MCF 10A (cell line): ENCODE measurements at places on chromosomes 7 and 10. TPM values are rescaled to one million over a fixed set of nuclear protein-coding genes. Genes with fewer than 3 reads are reported as not detected.

GRCh38 chr7:80775897-80776296 is 137.5 kb downstream of the CD36 start:
- peak overlapping the region; percentile 27 for H3K27ac ChIP-seq
- H3K4me3 ChIP-seq, result no peak overlapping the region
- H3K36me3 ChIP-seq, result peaks cover 52% of the 10 kb centered on the region
- no peaks in the 10 kb centered on the region for H3K27me3 ChIP-seq

SERPINE1 gene
- 56.7 and 80.6 TPM in 2 replicates for total RNA-seq

DNA sequence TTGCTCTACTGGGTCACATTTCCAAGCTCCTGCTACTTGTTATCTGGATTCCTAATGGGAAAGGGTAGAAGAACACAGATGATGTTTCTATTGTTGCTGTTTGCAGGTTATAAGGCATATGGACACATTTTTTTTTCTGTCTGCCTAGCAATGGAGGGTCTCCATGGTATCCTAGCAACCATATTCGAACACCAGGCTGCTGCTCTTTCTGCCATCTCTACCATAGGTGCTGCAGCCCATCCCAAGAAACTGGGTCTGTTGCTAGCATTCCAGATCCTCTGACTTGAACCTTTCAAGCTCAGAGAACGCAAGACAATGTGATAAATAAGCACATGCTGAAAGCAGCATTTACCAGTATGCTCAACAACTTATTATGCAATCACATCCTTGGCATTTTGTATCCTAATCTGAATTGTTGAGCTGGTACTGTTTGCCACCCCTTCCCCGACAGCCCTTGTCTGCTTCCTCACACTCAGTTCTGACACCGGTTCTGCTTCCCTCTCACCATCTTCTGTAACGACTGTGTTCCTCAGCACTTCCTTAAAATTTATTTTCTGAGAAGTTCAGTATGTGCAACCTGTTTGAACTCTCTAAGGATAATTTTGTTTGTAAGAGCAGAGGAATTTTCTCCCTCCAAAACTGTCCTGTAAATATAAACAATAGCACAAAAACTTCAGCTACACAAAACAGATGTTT is 6.2 kb downstream of the PRKG1 start:
- H3K4me1 ChIP-seq, result no peaks in the 10 kb centered on the region
- no peaks in the 10 kb centered on the region for H3K36me3 ChIP-seq
- no peak overlapping the region for H3K4me3 ChIP-seq
- H3K27ac ChIP-seq, result no peak overlapping the region
- no peak for DNase-seq
- peaks cover 69% of the 10 kb centered on the region for H3K27me3 ChIP-seq

LRRC17 gene
- total RNA-seq, result 0.21 and 0.83 TPM in 2 replicates

DNA sequence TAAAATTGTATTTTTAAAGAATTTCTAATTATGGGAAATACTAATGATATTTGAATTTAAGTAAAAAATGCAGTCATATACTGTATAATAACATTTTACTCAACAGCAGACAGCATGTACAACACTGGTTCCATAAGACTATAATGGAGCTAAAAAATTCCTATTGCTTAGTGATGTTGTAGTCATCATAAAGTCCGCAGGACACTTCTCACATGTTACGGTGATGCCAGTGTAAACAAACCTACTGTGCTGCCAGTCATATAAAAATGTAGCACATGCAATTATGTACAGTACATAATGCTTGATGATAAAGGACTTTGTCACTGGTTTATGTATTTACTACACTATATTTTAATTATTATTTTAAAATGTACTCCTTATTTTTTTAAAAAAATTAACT is 629.3 kb downstream of the IPMK start:
- H3K4me1 ChIP-seq, result no peaks in the 10 kb centered on the region
- H3K4me3 ChIP-seq, result no peak overlapping the region
- DNase-seq, result peak; percentile 12
- H3K27me3 ChIP-seq, result no peaks in the 10 kb centered on the region
- H3K27ac ChIP-seq, result no peak overlapping the region

DNA sequence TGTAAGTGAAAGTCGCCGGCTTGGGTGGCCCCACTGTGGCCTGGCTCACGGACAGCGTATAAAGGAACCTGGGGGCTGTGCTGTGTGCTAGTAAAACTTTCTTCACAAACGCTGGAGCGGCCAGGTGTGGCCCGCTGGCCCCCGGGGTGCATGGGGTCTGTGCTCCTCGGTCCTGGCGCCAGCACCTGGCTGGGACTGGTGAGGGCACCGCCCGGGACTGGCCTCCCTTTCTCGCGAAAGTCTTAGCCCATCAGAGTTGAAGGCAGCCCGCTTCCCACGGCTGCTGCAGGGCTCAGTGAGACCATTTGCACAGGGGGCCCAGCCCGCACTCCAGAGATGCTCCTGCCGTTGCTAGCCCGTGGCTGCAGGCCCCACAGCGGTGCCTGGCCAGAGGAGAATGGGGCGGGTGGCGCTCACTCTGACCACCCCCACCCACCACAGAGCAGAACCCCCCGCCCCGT is 5.8 kb downstream of the PWWP2B start:
- peaks cover 23% of the 10 kb centered on the region for H3K36me3 ChIP-seq
- H3K4me1 ChIP-seq, result no peaks in the 10 kb centered on the region
- no peaks in the 10 kb centered on the region for H3K27me3 ChIP-seq
- no peak overlapping the region for H3K27ac ChIP-seq
- DNase-seq, result no peak
- no peak overlapping the region for H3K4me3 ChIP-seq
